ENCODE measurements at places on chromosomes 5 and 9.

- no peak for DNase-seq
These were observed 161.7 kb downstream of the GNA14 start for GRCh38 chr9:77486463-77486862.

- DNase-seq = peak; percentile 76
These were observed 1.5 kb upstream of the RETREG1 start for GRCh38 chr5:16618138-16618897.

GRCh38 chr5:114447084-114447773 lies 85.4 kb downstream of the KCNN2 start:
- DNase-seq = no peak

- DNase-seq = no peak
These were observed 23.9 kb downstream of the B4GALT1 start for GRCh38 chr9:33143241-33143661.

DNA sequence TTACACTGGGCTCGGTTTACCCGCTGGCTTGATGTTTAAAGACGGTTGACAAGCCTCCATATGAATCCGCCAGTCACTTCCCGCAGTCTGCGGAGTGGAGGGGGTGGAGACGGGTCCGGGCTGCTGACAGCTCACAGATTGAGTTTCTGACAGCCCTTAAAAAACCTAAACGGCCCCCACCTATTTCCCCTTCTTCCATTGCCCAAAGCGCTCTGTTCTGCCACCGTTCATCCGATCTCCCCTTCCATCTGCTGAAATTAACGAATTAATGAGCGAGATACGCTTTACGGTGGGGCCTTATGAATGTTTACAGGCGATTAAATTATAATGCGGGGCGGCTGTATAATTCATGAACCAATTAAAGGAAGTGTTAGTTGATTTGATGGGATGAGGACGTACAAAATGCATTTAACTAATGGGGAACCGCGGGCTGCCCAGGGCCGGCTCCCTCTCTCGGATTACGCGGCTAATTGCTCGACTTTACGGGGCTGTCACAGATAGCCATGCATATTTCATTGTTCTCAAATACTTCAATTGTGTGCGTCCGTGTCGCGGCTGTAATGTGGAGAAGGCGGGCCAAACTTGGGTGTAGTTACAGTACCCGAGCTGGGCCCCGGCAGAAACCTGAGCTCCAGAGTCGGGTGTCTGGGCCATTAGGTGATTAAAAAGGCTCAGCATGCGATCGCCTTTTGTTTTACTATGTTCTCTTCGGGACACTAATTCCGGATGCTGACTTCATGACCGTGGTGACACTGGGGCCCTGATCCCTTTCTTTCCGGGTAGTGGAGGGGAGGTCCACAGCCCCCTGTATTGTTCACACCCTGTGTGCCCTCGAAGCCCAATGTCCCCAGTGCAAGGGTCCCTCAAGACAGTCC lies 74.9 kb downstream of the GTF3C4 start:
- peak; percentile 57 for DNase-seq

DNA sequence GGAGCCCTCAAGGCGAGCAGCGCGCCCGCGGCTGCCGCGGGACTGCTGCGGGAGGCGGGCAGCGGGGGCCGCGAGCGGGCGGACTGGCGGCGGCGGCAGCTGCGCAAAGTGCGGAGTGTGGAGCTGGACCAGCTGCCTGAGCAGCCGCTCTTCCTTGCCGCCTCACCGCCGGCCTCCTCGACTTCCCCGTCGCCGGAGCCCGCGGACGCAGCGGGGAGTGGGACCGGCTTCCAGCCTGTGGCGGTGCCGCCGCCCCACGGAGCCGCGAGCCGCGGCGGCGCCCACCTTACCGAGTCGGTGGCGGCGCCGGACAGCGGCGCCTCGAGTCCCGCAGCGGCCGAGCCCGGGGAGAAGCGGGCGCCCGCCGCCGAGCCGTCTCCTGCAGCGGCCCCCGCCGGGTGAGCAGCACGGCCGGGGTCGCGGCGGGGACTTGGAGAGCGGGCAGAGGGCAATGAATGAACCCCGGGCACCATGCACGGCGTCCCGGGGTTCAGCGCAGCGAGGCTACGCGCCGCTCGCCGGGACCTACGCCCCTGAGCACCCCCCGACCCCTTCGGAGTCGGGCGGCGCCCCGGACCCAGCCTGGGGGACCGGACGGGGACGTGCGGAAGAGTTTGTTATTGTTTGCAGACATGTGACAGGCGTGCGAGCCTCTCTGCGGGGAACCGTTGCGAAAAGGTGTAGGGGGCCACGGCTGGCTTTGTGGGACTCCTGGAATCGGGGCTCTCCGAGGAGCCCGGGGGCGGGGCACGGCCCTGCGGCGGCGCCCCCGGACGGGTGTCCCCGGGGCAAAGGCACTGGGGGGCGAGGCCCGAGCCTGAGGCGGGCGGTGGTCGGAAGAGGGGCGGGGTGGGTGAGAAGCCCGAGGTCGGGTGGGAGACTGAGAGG lies 553 bp downstream of the MAP3K1 start:
- no peak for DNase-seq

GRCh38 chr5:1105350-1106265 lies 6.3 kb downstream of the SLC12A7 start:
- no peak for DNase-seq

DNA sequence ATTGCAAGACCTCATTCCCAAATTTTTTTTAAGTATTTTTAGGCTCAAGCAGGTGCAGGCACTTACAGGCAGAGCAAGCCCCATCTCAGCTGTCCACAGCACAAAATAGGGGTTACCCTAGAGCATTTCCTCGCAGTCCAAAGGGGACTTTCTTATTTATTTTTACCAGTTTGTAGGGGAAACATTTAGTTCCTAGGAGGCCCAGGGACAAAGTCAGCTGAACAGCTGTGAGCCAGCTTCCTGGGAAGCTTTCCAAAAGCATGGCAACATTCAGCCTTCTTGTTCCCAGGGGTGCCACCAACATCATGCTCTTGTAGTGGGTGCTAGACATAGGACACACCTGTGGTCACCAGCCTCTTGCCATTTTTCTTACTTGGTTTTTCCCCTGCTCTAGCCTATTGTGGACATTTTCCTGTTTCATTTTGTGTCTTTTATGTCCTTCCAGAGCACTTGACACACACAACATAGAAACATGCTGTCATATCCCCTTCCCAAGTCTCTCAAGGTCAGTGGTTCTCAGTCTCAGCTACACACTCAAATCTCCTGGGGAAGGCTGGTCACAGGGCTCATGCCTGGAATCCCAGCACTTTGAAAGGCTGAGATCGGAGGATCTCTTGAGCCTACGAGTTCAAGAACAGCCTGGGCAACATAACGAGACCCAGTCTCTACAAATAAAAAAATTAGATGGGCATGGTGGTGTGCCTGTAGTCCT lies 38.2 kb downstream of the HAVCR1 start:
- DNase-seq = no peak

DNA sequence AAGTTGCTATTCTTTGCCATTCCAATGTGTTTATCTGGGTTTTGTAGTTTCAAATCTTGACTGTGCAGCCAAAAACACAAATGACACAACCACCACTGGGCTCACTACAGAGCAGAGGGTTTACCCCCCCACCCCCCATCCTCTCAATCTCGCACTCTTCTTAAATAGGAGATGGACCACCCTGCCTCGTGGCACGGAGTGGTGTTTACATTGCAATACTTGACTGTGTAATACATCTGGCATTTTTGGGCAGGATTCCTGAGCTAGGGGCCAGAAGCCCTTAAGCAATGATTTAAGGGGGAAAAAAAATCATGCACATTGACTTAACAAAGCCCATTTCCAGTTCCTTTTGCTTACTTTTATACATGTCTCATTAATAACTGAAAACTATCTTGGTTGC lies 19.0 kb downstream of the PTCH1 start:
- no peak for DNase-seq

DNA sequence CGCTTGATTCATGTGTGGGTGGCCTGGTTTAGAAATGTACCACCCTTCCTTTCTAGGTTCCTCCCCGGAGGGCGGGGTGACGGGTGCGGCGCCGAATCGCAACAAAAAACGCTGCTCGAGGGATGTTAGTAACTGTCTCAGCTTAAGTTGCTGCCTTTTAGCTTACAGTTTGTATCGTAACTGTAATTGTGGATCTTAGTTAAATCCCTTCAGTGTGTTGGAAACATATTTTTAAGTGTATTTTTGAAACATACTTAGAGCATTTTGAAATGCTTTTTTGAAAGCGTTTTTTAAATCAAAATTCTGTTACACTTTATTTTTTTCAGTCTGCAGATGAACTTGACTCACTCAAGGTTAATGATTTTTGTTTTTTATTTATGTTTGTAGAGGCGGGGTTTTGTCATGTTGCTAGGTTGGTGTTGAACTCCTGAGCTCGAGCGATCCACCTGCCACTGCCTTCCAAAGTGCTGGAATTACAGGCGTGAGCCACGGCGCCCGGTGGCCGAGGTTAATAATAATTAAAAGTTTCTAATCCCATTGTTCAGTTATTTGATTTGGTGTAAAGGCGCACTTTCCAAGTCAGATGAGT lies 997 bp upstream of the CHD1 start:
- DNase-seq = peak; percentile 75

DNA sequence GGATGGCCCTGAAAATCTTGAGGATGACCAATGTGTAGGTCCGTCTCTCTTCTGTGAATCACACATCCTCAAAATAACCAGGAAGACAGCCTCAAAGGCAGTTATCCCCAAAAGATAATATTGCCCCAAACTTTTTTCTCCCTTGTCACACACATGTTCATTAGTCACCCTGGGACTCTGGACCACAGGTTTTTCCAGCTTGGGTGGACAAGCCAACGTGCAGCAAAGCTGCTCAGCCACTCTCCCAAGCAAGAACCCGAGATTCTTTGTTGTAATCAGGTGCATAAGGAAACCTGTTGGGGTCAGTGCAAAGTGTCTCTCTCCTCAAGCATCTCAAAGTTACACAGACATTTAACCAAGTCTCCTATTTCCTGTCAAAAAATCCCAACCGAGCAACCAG lies 196.6 kb downstream of the GNA14 start:
- no peak for DNase-seq

- DNase-seq = no peak
These were observed 569 bp downstream of the HINT2 start for GRCh38 chr9:35814106-35814840.

GRCh38 chr9:88685966-88686365 lies 151.0 kb downstream of the NXNL2 start:
- DNase-seq = no peak

GRCh38 chr5:76413746-76414145 lies 10.7 kb downstream of the IQGAP2 start:
- DNase-seq = no peak

DNA sequence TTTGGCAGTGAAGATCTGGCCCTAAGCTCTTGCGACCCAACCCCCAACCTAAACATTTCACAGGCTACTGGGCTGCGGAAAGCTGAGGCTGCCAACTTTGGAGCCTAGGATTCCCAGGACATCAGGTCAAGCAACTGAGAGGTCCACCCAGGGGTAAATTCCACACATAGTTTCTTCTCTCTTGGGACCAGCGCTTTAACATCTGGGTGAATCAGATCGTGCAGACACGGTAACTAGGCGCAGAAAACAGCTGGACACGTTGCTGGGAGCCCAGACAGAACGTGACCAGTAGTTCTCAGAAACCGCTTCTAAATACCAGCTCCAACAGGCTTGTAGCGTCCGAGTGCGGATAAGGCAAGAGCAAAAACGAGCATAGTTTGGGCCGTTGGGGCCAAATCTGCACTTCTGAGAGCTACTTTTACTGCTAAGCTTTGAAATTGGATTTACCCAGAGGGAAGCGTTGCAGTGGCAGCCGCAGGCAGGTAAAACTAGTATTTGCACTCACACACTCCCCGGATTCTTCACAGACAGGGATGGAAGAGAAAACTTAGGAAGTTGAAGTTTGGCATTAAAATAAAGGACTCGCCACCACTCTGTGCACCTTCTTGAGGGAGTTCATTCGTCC lies 11.8 kb downstream of the ITGA1 start:
- no peak for DNase-seq

DNA sequence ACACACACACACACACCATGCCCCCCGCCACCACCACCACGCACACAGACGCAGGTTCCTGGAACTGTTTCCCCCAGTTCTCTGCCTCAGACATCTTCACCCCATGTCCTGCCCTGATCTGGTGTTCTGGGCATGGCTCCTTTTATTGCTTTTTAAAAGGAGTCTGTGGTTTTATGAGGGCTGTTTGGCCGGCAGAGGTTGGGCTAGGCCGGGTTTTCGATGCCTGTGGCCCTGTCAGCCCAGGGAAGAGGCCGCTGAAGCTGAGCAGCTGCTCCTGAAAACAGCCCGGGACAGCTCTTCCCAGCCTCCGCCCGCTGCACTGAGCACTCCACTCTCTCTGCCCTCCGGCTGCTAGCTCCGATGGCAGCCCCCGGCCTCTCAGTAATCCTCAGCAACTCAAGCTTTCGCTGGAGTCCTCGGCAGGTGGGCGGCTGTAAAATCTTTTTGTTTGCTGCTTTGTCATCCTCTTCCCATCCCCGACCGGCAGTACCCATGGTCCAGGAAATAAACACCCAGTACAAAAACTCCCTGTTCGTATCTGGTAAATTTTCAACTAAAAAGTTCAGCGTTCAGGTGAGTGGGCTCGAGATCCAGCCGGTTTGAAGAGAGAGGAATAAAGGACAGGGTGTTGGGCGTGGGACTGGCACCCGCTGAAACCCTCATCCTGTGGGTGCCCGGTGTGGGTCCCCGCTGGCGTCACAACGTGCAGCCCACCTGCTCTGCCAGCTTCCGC lies 103.0 kb upstream of the ERCC6L2 start:
- DNase-seq = no peak

GRCh38 chr9:121671612-121672155 lies 20.2 kb downstream of the DAB2IP start:
- no peak for DNase-seq

GRCh38 chr9:108271646-108272348 lies 584.0 kb downstream of the ACTL7B start:
- DNase-seq = peak; percentile 99

- DNase-seq = no peak
These were observed 101.4 kb downstream of the ARHGAP26 start for GRCh38 chr5:142871363-142872193.

DNA sequence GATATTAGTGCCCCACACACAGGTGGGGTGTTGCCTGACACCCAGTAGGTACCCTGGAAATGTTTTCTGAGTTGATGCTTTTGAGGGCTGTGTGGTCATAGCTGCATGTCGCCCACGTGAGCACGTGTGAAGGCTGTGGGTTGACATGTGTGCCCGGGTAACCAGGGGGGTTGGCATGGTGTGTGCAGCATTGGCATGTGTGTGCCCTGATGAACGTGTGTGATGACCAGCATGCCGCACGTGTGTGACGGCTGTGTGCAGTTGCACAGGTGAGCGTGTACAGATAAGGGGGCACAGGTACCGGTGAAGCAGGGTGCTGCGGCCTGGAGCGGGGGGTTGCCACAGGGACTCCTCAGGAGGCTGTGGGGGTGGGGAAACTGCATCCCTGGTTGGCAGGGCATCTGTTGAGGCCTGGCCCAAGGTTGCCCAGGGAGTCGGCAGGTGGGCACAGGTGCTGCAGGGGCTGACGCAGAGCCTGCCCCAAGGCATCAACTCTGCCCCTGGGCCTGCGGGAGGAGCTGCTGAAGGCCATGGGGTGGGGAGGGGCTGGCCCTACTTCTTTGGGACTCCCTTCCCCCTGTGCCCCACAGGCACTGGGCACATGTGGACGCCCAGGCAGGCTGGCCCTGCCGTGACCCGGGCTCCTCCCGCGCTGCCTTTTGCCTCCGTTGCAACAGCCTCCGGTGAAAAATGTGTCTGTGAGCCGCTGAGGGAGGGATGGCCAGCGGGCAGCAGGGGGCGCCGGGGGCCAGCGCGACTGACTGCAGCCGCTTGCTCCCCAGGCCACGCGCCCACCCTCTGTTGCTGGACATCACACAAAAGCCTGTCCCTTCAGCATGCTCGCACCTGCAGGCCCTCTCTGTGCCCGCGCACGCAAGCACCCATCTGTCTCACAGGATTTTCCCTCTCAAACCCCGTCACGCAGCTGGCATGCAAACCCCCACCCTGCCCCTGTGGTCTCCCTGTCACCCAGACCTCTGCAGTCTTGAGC lies 2.2 kb downstream of the UNC5A start:
- DNase-seq = peak; percentile 12
